NCI-H2171 (cell line): ENCODE measurements at places on chromosomes 7 and 10.
A peak's percentile ranks its signal among the peaks of the same experiment; 100 is the strongest.

DNA sequence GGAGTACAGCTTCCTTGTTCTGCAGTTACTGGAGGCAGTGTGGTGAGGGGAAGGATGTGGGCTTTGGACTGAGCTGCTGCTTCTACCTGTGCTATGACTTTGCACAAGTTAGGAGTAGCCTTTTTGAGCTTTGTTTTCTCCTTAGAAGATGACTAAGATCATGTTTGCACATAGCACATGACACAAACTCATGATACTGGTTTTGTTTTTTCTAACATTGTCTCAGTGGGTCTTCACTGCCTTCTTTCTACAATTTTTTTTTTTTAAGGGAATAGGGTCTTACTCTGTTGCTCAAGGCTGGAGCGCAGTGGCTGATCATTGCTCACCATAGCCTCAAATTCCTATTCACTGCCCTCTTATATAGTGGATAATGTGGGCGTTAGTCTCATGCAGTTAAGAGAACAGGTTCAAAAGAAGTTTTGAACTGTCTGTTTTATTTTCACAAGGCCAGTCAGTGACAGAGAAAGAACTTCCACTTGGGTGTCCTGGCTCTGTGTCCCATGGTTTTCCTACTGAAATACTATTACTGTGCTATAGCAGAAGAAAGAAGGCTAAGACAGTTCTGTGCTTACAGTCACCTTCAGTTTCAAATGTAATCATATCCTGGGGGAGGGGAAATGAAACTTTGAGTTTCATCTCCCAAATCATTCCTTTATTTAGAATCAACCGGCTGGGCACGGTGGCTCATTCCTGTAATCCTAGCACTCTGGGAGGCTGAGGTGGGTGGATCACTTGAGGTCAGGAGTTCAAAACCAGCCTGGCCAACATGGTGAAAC is 72.0 kb downstream of the KAT6B start:
- DNase-seq: no peak

DNA sequence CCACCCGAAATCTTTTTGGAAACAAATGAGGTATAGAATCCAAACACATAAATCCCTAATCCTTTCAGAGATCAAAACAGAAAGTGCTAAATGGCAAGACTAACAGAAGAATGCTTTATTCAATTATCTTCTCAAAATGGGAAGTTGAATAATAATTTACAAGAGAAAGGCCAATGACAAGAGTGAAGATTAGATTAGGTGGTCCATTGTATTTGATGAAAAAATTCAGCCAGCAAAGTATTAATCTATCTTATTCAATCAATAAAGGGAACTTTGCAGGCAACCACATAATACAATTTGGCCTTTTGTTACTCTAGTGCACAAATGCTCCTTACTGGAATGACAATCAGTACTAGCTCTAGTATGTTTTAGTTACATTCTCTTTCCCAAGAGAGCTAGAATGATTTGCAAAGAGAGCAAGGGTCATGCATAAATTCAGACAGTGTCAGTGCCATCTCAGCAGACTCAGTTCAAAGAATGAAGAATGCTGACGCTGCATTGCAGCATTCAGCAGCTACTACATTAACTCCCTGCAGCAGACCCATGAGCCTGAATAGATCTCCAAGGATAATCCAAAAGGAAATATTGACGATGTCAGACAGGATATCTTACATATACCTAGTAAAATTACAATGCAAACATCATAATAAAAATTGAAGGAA is 131.8 kb downstream of the ANK3 start:
- DNase-seq: no peak

GRCh38 chr10:60044971-60045370 is 138.6 kb upstream of the CCDC6 start:
- DNase-seq: no peak

GRCh38 chr7:78111386-78111785 is 312.8 kb downstream of the PHTF2 start:
- no peak for DNase-seq

- DNase-seq: no peak
Observed at GRCh38 chr7:109873296-109873695, 1217.6 kb upstream of the LRRN3 start.

DNA sequence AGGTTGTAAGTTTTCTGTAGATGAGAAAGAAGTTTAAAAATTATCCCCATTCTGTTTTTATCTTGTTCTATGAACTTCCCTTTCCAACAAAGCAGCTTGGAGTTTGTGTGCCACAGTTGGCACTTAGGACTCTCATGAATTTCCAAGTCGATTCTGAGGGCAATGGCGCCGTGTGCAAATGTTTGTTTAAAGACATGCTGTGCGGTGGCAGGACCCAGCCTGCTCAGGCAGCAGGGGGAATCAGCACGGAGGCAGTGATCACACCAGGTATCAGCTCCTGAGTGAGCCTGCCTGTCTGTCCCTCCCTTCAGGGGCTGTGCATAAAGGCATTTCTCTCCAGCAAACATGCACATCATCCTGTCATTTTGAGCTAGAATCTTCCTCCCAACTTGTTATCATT is 109.8 kb upstream of the WDR11 start:
- DNase-seq: peak; percentile 16

GRCh38 chr7:25069900-25070443 is 55.1 kb downstream of the CYCS start:
- peak; percentile 74 for DNase-seq

- DNase-seq: no peak
Observed at GRCh38 chr10:128209862-128210214, 83.6 kb upstream of the MKI67 start.

DNA sequence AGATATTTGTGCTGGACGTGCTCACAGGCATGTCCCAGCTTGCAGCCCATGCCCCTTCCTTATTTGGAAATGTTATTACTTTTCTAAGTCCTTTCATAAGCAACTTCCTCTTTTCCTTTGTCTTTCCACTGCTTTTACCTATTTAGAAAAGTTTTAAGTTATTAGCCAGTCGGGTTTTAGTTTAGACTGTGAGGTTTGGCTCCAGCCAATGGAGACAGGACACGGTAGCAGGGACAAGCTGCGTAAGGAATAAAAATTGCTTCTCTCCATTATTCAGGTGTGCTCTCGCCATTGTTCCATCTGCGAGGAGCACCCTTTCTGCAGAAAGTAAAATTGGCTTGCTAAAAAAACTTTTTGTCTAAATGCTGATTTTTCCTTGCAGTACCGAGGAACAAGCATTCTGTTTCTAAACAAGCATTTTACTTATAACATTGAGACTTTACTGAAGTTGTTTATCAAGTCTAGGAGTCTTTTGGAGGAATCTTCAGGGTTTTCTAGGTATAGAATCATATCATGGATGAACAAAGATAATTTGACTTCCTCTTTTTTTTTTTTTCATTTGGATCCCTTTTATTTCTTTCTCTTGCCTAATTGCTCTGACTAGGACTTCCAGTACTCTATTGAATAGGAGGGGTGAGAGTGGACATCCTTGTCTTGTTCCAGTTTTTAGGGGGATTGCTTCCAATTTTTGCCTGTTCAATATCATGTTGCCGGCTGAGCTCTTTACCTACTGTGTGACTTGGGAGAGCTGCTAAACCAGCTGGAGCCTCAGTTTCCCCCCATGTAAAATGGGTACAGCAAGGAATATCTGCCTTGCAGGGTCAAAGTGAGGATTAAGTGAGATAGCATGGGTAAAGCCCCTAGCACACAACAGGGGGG is 63.8 kb downstream of the ALOX5 start:
- DNase-seq: no peak

DNA sequence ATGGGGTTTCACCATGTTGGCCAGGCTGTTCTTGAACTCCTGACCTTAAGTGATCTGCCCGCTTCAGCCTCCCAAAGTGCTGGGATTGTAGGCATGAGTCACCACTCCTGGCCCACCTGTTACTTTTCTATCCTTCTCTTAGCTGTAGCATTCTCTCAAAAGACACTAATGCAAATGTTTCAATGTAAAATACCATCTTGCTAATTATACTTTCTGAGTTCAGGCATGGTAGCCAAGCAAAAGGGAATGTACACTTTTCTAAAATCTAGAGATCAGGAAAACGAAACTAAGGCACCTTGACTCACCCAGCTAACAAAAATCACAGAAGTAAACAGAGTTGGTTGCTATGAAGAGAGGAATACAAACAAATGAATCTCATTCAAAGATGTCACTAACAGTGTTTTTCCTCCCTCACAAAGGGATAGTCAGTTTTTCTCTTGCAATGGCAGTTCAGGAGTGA is 401.0 kb upstream of the NRP1 start:
- no peak for DNase-seq

DNA sequence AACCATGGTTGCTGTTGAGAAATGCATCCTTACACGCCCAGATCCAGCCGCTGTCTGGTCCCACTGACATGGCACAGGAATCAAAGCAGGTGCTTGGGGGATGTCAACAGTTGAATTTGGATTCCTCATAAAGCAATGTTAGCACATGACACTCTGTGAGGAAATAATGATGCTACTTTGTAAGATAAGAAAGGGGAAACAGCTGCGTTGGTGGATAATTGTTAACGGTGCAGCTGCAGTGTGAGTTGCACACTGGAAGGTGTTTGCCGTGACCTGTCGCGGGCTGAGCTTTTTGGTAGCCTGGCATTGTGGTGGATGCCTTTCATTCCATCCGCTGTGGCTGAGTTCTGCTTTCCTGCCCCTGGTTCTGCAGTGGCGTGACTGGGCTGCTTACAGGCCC is 113.9 kb downstream of the MGMT start:
- no peak for DNase-seq

DNA sequence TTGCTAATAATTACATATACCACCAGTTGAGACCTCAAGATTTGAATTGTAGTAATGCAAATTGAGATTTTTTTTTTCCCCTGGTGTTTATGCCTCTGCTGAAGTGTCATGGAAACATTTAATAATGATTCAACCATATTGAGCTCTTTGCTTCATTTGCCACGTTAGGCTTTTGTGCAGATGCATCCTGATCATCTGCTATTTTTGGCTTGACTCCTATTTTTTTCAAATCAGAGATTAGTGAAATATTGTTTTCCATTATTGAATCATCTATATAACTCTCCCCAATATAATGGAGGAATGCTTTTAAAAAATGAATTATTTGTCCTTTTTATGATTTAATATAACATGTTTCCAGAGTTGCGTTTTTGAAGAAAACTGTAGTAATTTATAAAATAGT is 115.1 kb downstream of the SRI start:
- DNase-seq: peak; percentile 74

- DNase-seq: no peak
Observed at GRCh38 chr10:72605122-72605521, 20.8 kb downstream of the MICU1 start.

GRCh38 chr7:141258559-141258958 is 184.7 kb downstream of the TMEM178B start:
- DNase-seq: no peak

- no peak for DNase-seq
Observed at GRCh38 chr7:149140831-149141230, 6.4 kb upstream of the ZNF398 start.

DNA sequence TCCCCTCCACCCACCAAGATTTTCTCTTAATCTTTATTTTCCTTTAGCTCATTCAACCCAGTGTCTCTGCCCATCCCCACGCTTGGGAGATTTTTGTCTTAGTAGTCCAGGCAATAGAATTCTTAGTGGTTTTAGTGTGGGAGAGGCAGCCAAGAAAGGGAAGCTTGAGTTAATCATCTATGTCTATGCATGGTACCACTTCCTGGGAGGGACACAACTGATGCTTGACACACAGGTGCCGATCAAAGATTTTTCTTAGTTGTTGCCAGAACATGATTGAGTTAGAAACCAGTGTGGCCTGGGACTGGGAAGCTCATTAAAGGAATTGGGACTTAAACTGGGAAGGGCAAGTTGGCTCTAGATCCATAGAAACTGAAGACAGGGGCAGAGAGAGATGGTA is 3.1 kb downstream of the STRA8 start:
- DNase-seq: no peak

- DNase-seq: no peak
Observed at GRCh38 chr10:51170518-51171245, 96.4 kb downstream of the PRKG1 start.

DNA sequence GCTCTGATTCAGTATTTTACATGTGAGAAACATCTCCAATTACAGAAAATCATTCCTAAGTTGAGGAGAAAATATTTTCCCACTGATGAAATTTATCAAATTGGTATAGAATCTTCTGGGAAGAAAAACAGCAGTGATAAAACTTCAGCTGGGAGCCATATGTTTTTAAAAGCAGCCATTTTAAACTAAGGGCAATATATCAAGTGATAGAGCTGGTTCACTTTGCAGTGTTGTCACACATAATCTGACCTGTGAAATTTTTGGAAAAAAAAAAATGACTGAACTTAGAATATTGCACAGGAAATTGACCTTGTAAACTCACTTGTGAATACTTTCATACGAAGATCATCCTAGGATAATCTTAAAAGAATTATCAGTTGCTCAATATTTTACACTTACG is 10.5 kb upstream of the EZH2 start:
- DNase-seq: no peak

GRCh38 chr10:64977915-64978314 is 1456.7 kb downstream of the REEP3 start:
- no peak for DNase-seq

GRCh38 chr10:85003083-85003482 is 674.7 kb downstream of the CCSER2 start:
- DNase-seq: no peak

DNA sequence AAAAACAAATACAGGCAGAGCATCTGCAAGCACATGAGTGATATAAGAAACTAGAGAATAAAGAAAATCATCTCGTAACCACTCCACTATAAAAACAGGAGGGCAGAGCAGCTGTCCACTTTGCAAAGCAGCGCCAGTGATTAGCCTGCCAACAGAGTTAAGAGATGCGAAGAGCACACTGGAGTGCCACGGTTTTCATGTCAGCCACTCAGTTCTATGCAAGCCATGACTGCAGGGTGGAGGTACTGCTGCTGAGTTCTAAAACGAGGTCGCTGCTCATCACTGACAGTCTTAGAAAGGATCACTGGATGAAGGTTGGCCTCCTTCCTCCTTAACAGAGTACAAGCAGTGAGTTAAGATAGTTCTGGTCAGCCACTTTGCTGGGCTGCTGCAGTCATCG is 58.5 kb downstream of the FGFR2 start:
- DNase-seq: no peak

DNA sequence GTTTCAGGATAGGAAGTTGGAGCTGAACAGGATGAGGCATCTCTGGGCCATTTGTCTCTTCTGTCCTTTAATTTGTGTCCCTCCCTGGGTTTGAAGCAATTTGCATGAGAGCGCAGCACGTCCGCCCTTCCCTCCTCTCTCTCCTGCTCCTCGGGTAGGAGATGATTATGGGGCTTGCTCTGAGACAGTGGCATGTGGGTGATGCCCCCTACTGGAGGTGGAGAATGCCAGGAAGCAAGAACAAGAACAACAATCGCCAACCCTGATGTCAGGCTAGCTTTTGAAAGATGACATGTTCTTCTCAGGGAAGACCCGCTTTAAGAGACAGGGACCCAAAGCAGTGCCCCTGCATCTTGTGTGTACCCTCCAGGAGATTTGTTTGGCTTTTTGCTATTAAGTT is 63.9 kb upstream of the LOXL4 start:
- no peak for DNase-seq
